Left renal pelvis (tissue), 4 donors: ENCODE measurements at places on chromosomes 13 and 19. TPM values are rescaled to one million over a fixed set of nuclear protein-coding genes. Genes with fewer than 3 reads are reported as not detected.

The CYP4F8 gene
- polyA plus RNA-seq = not detected

The ZNF649 gene
- 23.5 TPM for polyA plus RNA-seq

The PEAK3 gene
- not detected for polyA plus RNA-seq

DNA sequence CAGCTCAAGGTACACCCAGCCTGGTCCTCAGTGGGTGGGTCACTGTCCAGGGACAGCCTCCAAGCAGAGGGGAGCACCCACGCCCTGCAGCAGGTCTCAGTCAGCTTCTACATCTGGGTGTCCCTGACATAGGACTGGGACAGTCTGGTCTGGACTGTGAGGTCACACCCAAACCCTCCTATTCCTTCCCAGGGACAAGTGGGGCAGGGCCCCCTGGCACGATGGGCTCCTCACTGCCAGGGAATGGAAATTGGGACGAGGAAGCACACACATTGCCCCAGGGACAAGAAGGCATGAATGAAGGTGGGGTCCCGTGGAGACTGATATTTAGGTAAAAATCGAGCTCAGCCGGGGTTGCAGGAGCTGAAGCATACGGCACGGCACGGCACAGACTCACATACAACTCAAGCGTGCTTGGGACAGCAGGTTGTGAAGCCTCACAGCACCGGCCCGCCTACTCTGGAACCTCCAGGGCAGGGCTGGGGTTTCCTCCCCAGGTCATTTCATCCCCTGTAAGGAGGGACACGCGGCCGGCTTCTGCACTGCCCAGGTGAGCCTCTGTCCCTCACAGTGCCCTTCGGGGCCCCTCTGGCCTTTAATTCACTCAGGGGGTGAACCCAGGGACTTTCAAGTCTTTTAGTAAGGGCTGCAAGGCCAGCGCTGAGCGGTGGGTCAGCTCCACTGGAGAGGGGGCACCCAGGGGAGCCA lies 3.5 kb downstream of the PNMA8B start:
- no peak for DNase-seq

DNA sequence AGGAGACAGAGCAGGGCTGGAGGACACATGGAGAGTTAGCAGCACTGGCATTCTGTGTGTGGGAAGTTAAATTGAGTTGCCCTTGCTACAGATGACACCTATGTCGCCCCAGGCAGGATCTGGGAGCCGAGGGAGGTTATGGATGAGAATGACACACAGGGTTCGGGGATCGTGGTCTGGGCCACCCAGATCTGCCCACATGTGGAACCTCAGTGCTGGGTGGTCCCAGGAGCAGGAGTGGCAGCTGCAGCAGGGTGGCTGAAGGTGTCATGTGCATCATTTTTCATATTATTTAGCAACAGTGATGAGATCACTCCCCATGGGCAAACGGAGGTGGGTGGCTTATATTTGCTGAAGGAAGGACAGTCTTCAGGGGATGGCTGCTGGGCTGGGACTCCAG lies 3.2 kb downstream of the IL17D start:
- no peak for DNase-seq

DNA sequence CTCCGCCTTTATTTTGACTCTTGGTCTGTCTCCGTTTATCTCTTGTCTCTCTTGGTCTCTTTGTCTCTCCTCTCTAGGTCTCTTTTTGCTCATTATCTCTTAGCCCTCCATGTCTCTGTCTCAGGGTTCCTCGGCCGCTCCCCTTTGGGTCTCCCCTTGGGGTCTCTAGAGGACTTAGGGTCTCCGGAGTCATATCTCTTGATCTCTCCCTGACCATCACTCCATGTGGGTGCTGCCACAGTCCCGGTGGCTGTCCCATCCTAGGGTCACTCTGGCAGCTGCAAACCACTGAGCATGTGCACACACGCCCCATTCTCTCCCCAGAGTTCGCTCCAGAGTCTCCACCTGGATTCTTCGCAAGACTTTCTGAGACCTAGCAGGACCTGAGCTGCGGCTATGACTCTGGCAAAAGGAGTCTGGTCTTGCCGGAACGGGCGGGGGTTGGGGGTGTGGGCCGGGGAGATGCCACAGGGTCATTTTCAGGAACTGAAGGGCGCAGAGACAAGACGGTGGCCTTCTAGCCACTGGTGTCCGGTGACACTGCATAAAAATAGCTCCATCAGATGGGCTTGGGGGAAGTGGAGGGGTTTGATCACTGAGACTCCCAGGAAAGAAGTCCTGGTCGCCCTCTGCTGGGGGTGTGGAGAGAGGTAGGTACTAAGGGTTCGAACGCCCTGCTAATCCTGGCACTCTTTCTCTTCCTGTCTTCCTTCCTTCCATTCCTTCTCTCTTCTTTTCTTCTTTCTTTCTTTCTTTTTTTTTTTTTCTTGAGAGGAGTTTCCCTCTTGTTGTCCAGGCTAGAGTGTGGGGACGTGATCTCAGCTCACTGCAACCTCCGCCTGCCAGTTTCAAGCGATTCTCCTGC lies 1.2 kb upstream of the KCNA7 start:
- no peak for DNase-seq
